ENCODE measurements at places on chromosomes 7 and 10. TPM values are rescaled to one million over a fixed set of nuclear protein-coding genes. Genes with fewer than 3 reads are reported as not detected.

GRCh38 chr10:90635111-90635765, 222.6 kb downstream of the HTR7 start:
- DNase-seq, result no peak

- no peak for DNase-seq
Observed at GRCh38 chr7:68720697-68721096, 877.6 kb upstream of the AUTS2 start.

GRCh38 chr10:8102708-8103401, 48.4 kb downstream of the GATA3 start:
- DNase-seq, result no peak

DNA sequence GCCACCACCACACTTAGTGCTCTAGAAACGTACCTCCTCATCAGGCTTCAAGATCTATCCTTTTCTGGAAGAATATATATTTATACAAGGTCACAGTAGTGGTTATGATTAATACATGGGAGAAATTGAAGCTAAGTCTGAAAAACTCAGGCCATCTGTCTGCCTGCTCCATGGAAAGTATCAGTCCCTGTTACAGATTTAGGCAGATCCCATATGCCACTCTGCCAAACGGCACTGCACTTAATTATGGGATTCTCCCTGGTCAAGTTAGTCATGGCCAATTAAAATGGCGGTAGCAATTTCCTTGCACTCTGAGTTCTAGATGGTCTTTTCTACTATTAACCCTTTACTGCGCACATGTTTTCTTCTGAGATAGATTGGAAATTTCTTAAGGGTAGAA, 740.0 kb downstream of the SUGCT start:
- DNase-seq, result no peak

DNA sequence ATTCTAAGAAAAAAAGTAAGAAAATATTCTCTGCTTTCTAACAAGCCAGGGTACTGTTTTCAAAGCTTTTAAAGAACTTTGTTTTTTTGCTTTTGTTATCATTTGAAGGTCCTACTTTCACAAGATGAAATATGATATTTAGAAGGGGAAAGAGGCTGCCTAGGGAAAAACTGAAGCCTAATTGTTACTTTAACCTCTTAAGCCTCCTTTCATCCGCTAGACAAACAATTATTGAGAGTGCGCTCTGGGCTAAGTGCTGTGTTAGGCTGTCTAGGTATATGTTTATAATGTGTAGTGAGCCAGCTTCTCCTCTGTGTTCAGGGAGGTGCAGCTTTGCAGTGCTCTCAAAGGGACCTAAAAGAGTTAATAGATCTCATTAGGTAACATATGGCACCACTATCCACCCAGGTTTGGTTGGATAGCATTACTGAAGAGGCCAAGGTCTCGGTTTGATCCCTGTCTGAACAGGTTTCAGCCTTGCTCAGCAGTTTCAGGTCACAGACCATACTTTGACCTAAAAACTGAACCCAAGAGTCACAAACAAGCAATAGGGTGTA, 17.9 kb downstream of the PDK4 start:
- no peak for DNase-seq

- DNase-seq, result no peak
Observed at GRCh38 chr10:61943674-61944378, 42.3 kb downstream of the ARID5B start.

GRCh38 chr7:117208257-117208656, 114.6 kb downstream of the WNT2 start:
- no peak for DNase-seq

- DNase-seq, result no peak
Observed at GRCh38 chr7:140697447-140698143, 1.1 kb downstream of the NDUFB2 start.

- DNase-seq, result no peak
Observed at GRCh38 chr10:74543276-74543675, 283.1 kb upstream of the KAT6B start.

DNA sequence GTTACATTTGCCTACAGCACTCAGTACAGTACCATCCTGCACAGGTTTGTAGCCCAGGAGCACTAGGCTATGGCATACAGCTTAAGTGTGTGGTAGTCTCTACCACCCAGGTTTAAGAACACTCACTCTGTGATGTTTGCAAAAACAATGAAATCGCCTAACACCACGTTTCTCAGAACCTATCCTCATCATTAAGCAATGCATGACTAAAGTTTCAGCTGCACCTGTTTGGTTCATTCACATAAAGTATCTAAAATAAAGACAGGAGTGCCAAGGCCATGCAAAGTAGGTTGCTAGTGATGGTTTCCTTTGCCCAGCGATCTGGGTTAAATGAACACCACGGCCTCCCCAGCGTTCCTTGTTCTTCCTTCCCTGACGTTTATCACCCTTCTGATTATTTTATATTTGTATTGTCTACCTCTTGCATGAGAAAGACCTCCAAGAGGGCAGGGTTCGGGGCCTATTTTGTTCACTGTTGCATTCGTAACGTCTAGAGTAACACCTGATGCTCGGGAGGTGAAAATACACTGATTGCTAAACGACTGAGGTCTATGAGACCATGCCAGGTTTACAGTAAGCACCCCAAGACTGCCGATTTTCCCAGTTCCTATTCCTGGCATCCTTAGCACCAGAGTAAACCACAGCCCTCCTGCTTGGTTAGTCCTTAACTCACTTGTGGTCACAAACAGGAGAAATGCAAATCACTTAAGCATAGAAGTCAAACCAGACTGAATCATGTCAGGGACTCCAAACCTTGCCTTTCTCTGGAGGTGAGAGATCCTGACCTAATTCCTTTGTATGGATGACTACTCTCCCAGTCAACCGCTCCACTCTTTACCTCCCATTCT, 204.1 kb upstream of the NFE2L3 start:
- no peak for DNase-seq

- DNase-seq, result no peak
Observed at GRCh38 chr7:92255308-92255707, 9.5 kb downstream of the ANKIB1 start.

- DNase-seq, result no peak
Observed at GRCh38 chr10:10164848-10165247, 852.8 kb upstream of the CELF2 start.

GRCh38 chr7:137933270-137934017, 68.4 kb downstream of the CREB3L2 start:
- no peak for DNase-seq

DNA sequence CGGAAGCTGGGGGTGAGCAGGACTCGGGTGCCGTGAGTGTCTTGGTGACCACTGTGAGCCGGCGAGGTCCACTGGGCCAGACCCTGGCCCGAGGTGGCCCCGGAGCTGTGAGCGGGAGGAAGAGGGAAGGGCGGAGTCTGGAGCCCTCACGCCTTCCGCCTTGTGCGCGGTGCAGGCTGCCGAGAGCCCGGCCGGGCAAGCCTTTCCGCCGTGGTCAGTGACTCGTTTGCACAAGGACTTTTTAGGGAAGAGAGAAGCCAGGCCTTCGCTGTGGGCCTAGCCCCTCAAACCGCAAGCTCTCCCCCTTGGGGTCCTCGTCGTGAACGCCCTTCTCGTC, 40.9 kb upstream of the ZNF32 start:
- DNase-seq, result no peak

DNA sequence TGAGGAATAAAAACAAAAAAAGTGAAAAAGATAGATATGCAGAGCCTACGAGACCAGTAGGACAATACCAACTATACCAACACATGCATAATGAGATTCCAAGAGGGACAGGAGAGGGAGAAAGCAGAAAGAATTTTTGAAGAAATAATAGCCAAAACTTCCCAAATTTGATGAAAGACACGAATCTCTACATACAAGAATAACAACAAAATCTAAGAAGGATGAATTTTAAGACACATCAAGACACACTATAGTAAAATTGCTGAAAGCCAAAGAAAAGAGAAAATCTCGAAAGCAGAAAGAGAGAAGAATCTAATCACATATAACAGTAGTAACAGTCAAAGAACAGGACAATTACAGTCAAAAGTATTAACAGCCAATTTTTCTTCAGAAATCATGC, 7.5 kb upstream of the MAT1A start:
- DNase-seq, result no peak

- DNase-seq, result no peak
Observed at GRCh38 chr7:19930851-19931250, 157.4 kb upstream of the TMEM196 start.

TEX47 gene
- polyA plus RNA-seq, result not detected

AGBL3 gene
- 12.6 TPM for polyA plus RNA-seq

PRKG1 gene
- 18.9 TPM for polyA plus RNA-seq

SAMD9 gene
- 10.0 TPM for polyA plus RNA-seq

PWWP2B gene
- polyA plus RNA-seq, result 18.4 TPM

MALRD1 gene
- 5.3 TPM for polyA plus RNA-seq

CHAT gene
- not detected for polyA plus RNA-seq

GHRHR gene
- polyA plus RNA-seq, result not detected

SEPTIN7 gene
- 441 TPM for polyA plus RNA-seq

NOS3 gene
- 7.5 TPM for polyA plus RNA-seq

CDNF gene
- polyA plus RNA-seq, result 3.6 TPM

ANKRD7 gene
- polyA plus RNA-seq, result 2.4 TPM

ZNF438 gene
- polyA plus RNA-seq, result 11.6 TPM

FXYD4 gene
- not detected for polyA plus RNA-seq

CDHR1 gene
- 0.18 TPM for polyA plus RNA-seq
